GM12892 (cell line): ENCODE measurements at places on chromosomes 1 and 21.

- no peak for DNase-seq
These were observed 6.0 kb downstream of the DRAM2 start for GRCh38 chr1:111133866-111134265.

DNA sequence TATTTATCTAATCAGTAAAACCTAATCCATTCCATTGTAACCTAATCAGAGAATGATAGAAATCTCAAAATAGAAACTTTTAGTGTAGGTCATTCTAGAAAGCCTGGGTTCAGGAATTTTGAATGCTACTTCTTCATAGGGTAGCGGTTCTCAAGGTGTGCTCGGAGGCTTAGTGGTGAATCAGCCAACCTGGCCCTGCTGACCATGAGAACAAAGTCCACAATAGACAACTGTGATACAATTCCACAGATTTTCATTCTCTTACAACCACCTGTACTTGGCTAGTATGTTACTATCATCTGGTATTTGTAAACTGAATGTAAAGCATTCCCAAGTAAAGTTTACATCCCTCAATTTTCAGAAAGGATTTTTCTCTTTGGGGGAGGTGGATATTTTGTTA is 7.5 kb upstream of the PUM1 start:
- no peak for DNase-seq

GRCh38 chr21:26782747-26783146 is 62.5 kb downstream of the ADAMTS1 start:
- DNase-seq, result no peak

DNA sequence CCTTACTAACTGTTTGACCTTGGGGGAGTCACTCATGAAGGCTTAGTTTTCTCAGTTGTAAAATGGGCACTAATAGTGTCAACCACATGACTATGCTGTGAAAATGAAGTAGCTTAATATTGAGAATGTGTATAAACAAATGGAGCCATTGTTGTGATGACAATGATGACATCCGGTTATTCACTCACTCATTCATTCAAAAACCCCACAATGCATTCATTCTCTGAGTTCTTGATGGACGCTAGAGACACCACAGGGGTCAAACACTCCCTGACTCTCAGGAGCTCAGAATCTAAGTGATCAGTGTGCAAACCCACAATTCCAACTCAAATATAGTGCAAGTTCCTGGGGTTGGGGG is 138.9 kb downstream of the FOXD2 start:
- no peak for DNase-seq
